T follicular helper cell (primary cell): ENCODE measurements at places on chromosomes 1 and 21.

DNA sequence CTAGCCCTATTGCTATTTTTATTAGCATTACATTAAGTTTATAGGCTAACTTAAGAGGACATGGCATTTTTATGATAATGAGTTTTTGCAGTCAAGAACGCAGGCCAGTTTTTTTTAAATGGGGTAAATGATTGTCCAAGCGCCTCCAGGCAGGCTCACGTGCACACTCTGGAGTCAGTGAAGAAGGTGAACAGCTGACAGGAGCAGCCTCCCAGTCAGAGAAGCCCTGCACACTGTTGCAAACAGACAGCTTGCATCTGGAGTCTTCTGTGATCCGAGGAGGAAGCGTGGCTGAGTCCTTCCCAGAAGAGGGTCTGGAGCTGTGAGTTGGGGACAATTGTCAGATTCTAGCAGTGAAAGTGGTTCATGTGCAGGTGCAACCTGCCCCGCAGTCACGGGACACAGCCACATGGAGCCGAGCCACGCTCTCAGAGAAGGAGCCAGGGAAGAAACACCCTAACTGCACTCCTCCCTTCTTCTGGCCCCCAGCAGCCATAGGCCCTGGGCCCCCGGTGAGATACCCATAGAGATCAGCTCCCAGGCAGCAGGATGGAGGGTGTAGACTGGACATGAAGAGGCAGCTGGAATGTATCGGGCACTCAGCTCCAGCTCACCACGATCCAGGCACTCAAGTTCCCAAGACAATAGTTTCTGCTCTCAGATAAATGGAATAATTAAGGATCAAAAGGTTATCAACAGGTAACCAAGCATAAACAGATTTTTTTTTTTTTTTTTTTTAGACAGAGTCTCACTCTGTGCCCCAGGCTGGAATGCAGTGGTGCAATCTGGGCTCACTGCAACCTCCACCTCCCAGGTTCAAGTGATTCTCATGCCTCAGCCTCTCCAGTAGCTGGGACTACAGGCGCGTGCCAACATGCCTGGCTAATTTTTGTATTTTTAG, 26.4 kb downstream of the CAPN2 start:
- no peak for DNase-seq

DNA sequence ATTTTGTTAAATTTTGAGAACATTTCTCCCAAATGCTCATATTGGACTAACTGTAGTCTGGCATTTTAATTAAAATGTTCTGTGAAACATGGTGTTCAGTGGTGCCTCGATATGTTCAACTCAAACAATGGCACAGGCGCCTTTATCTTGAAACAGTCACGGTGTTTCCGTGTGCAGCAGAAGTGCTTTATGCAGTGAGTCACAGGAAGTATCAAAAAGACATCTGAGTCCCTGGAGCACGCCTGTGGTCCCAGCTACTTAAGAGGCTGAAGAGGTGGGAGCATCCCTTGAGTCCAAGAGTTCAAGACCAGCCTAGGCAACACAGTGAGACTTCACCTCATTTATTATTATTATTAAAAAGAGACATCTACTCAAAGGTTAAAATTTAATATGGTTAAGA, 52.2 kb downstream of the GREM2 start:
- no peak for DNase-seq

DNA sequence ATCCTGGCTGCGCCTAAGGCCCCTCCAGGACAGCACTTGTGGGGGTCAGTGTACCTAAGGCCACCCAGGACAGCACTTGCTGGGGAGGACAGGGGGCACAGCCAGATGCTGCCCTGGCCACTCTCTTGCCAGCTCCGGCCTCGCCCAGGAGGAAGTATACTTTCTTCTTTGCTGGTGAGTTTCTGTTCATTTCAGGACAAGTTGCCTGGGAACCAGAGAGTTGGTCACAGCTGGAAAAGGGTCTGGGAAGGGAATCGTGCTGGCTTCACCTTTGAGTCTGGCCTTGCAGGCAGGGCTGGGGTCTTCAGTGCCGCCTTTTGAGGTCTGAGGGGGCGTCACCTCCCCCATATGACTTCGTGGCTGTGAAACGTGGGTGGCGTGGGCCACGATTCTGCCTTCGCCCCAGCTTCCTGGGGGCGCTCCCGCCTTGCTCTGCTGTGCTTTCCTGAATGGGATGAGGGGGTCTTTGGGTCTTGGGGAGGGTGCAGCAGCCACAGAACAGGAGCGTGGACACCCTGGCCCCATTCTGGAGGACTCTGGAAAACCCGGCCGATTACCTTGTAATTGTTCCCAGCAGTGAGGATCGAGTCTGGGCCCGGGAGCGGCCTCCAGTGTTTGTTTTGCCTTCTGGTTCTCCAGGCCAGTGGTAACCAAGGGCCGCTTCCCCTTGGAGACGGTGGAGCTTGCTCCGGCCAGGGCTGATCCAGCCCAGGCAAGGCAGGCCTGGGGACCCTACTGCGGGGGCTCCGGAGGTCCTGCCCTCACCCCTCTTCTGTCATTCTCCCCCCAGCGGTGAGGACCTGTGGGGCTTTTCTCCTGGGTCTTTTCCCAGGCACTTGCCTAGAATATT, 45.9 kb downstream of the SPSB1 start:
- DNase-seq, result no peak

- no peak for DNase-seq
Observed at GRCh38 chr1:233293556-233294446, 1.7 kb downstream of the PCNX2 start.

- DNase-seq, result no peak
Observed at GRCh38 chr1:205595435-205595834, 36.4 kb downstream of the ELK4 start.

GRCh38 chr21:27070861-27071670, 104.2 kb upstream of the ADAMTS5 start:
- DNase-seq, result no peak

DNA sequence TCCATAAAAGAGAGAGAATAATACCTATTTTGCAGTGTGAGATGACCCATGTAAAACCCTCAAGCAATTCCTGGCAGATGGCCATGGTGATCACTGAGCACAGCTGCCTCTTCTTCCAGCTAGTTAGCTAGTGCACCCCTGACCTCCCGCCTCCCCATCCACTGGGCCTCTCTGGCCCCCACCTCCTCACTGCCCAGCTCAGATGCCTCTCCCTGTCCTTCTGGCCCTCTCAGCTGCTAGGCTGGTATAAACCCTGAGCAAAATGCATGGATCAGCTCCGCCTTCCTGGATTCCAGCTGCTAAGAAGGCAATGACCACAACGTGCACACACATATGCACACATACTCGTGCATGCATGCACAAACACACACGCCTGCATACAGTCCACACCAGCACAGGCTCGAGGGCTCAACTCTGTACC, 117.2 kb downstream of the DMRTB1 start:
- no peak for DNase-seq

DNA sequence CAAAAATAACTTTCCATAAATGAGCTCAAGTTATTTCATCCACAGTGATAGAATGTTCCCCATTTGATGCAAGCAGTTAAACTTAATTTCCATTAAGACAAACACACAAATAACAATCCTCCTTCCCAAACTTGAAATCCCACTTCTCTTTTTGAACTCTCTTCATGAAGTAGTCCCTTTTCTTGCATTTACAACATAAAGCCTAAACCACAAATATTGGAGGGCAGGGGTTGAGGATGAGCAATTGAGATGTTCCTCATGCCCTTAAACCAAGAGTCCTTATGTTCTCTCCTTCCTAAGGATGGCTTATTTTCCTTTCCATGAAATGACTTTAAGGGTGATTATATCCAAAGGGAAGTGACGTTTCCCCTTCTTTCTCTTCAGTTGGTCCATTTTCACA, 228.8 kb downstream of the DISC1 start:
- no peak for DNase-seq

DNA sequence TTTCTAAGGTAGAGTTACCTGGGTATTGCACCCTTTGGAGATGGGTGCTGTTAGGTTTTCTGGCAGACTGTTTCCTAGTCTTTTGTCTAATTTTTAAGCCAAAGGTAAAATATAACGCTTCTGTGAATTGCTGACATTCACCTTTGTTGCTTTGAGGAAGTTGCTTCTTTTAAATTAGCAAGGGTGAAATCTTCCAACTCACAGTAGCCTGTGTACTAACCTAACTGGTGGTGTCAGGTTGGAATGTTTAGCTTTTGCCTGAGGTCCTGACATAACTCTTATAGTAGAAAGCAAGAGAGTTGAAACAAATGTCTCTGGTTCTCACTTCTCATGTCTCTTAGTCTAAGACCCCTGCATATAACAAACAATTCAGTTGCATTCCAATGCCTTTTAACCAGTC, 61.1 kb upstream of the LPGAT1 start:
- no peak for DNase-seq

- no peak for DNase-seq
Observed at GRCh38 chr1:30607723-30608122, 115.7 kb downstream of the MATN1 start.

DNA sequence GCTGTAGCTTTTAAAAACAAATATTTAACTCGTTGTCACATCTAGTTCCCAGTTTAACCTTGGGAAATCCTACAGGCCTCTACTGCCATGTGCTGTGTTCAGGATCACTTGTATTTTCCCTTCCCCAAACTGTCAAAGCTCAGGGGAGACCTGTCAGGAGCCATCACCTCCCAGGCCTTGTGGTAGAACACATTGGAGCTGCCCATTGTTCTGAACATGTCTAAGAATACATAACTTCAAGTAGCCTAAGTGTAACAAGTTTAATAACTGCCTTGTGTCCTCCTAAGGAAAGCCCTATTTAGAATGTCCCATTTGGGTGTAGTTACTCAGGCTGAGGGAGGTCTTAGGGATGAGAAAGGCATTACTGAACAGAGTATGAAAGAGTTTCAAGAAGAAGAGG, 28.6 kb upstream of the PIGC start:
- no peak for DNase-seq

DNA sequence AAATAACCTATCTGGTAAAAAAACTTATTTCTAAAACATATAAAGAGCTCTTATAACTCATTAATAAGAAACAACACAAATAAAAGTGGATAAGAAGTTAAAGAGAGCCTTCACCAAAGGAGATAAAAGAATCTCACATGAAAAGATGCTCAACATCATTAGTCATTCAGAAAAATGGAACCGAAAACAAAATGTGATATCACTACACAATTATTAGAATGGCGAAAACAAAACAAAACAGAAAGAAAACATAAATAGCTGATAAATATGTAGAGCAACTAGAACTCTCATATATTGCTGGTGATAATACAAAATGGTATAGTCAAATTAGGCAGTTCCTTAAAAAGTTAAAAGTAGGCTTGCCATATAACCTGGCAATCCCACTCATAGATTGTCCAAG, 1109.3 kb downstream of the PLA2G4A start:
- DNase-seq, result no peak

DNA sequence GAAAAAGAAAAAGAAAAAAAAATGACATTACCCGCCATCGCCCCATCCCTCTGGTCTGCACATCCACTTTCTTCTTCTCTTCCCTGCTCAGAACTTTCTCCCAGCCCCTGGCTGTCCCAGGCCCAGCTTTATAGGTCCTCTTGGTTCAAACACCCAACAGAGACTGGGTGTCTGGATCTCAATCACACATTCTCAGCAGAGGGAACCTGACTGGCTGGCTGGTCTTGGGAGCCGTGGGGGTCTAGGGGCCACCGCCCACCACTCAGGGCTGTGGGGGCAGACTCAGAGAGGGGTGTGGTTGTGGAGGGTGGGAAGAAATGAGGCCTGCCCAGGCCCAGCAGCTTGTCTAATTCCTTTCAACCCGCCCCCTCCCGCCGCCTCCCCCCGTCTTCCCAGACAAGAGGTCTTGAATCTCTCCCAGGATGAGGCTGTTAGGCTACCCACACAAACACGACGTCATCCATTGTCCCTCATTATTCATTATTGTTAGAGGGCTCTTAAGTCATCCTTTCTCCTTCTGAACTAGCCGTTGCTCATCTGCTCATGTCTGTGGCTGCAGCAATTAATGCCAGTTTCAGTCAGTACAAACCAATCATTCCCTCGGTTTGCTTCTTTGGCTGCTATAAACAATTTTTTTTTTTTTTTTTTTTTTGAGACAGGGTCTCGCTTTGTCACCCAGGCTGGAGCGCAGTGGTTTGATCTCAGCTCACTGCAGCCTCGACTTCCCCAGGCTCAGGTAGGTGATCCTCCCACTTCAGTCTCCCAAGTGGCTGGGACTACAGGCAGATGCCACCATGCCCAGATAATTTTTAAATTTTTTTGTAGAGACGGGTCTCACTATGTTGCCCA, 40.6 kb upstream of the CLIC4 start:
- DNase-seq, result no peak

GRCh38 chr1:6207921-6208320, 2.0 kb downstream of the RNF207 start:
- DNase-seq, result no peak

GRCh38 chr21:37757606-37758376, 158.5 kb downstream of the KCNJ6 start:
- no peak for DNase-seq

GRCh38 chr1:87735750-87736149, 407.1 kb downstream of the LMO4 start:
- no peak for DNase-seq

- DNase-seq, result no peak
Observed at GRCh38 chr1:7388141-7388487, 383.0 kb upstream of the VAMP3 start.

DNA sequence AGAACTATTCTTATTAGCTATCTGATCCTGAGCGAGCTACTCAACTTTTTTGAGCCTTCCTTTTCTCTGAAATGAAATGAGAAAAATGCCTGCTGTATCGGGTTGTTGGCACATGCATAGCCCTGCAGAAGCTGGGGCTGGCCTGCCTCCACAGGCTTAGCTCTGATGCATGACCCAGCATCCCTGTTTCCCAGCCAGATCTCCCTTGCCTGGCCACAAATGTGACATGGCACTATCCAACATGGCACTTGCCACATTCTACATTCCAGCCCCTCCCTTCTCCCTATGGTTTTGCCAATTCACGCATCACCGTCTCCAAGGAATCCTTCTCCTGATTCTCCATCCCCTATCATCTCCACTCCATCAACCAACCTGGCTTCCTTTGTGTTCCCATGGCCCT, 13.8 kb downstream of the RNU5D-1 start:
- no peak for DNase-seq

- DNase-seq, result peak; percentile 48
Observed at GRCh38 chr1:155173478-155174323, at the start of gene TRIM46. TRIM46 (plus strand) TSS chr1:155173849; CDS start chr1:155173967, 118 bp downstream.

DNA sequence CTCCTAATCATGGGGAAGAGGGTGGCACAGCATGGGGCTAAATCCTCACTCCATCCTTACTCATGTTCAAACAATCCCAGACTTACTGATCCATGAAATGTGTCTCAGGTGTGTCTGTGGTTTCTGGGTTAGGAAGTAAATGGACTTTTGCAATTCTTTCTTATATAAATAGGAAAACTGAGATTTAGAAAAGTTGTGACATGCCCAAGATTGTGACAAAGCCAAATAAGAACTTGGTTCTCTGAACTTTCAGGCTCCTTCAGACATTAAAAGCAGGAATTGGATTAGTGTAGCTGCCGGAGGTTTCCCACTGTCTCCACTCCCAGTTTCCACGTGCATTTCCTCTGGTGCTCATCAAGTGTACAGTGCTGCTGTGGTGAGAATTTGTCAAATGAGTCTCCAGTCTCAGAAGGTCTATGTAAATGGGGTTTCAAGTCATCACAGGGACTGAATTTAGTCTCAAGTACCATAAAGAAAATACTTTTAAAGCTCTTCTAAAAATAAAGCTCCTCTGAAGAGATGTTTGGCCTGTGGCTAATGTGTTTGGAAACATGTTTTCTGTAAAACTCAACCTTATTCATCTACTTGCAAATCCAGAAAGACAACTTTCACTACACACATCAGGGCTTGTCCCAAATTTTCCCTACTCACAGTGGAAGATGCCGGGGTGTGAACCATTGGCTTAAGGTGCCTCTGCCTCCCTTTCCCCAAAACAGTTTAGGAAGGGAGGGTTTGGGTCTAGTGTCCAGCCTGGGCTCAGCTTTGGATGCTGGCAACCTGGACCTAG, 115.2 kb downstream of the NGF start:
- no peak for DNase-seq

- DNase-seq, result no peak
Observed at GRCh38 chr1:10910681-10911489, 101.6 kb upstream of the TARDBP start.
